Fibroblast of upper back skin (primary cell): ENCODE measurements at places on chromosomes 2 and 18.

- DNase-seq = peak; percentile 66
Measured at GRCh38 chr18:23228102-23229061, 93.1 kb downstream of the CABLES1 start.

GRCh38 chr2:174072069-174072468 is 106.9 kb upstream of the SP3 start:
- DNase-seq = no peak

GRCh38 chr2:25098670-25099486 is 57.0 kb downstream of the EFR3B start:
- DNase-seq = peak; percentile 40

- DNase-seq = no peak
Measured at GRCh38 chr2:120880381-120880780, 144.7 kb downstream of the GLI2 start.

- DNase-seq = no peak
Measured at GRCh38 chr2:49935449-49935848, 781.1 kb upstream of the FSHR start.

DNA sequence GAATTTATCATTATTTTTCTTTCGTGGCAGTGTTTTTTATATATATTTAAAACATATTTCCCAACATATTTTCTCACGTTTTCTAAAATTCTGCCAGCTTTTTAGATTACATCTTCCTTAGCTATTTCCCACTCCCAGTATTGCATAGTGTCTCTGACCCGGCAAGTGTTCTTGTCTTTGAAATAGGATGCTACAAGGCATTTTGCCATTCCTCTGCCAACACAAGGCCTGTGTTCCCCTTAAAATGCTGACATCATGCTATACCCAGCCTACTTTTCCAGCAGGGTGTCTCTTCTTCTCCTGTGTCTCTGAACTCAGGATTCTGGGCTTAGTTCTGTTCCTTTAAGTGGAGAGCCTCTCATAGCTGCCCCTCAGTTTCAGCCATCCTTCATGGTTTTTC is 115.2 kb downstream of the DIS3L2 start:
- DNase-seq = no peak

GRCh38 chr18:41484069-41484468 is 471.0 kb upstream of the PIK3C3 start:
- no peak for DNase-seq
